CD4-positive, alpha-beta T cell (primary cell): ENCODE measurements at places on chromosomes 12 and 14.

DNA sequence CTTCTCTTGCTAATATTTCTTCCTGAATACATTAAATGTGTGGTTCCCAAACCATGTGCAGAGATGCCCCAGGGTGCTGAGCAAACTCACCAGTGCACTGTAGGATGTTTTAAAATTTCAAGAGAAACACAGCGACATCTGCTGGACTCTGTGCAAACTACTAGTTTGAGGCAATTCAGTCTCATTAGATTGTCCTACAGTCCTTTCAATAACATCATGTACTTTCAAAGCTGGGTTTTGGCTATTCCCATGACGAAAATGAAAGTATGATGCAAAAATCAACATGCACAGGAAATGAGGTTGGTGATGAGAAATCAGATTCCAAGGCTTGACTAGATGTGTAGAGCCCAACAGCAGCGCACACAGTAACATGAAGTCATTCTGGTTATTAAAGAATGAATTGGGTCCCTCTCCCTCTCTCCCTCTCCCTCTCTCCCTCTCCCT lies 66.3 kb downstream of the CLIP1 start:
- peak; percentile 42 for DNase-seq

DNA sequence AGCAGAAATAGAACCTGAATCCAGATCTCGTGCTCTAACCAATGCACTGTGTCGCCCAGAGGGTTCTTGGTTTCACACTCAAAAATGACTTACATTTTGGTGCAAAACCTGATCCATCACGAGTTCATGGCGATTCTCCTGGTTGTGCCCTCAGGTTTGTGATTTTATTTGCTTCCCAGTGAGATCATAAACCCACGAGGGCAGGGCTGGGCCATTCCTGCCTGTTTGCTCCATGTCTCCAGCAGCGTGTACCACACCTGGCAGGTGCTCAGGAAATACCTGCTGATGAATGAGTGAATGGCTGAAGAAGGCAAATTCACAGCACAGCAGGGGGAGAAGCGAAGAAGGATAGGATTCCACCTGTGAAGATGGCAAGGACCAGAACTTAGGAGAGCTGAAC lies 9.4 kb downstream of the ACACB start:
- DNase-seq: no peak

DNA sequence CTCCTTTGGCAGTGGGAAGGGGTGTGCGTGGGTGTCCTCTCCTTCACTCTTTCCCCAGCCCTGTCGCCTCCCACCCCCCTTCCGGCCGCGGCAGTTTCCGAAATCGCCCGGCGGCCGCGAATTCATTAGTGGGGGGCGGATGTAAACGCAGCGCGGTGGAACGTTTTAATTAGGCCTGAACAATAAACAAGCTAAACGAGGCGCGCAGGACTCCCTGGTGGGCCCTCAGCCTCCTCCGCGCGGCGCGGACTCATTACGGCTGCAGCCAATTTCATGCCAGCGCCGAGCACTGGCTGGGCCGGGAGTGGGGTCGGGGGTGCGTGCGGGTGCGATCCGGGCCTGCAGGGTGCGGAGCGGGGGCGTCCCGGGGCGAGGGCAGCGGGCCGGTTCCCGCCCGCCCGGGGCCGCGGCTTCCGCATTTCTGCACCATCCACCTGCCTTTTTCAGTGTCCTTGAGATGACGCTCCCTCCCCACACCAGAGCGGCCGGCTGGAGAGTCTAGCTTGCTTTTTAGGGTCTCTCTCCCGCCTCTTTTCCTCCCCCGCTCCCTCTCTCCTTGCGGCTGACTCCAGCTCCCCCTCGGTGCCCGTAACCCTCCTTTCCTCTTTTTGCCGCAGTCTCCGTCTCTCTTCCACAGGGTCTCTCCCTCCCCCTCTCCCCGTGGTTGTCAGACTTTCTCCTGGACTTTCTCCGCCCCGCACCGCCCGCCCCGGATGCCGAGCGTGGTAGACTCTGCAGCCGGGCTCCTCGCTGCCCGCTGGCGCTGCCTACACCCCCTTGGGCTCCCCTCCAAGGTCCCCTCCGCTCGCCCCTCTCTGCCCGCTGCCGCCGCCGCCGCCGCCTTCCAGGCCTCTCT lies at the start of gene CISTR:
TSS of gene CISTR (minus strand) at position 644 of the 856 bp plus-strand sequence.
- DNase-seq: peak; percentile 24

DNA sequence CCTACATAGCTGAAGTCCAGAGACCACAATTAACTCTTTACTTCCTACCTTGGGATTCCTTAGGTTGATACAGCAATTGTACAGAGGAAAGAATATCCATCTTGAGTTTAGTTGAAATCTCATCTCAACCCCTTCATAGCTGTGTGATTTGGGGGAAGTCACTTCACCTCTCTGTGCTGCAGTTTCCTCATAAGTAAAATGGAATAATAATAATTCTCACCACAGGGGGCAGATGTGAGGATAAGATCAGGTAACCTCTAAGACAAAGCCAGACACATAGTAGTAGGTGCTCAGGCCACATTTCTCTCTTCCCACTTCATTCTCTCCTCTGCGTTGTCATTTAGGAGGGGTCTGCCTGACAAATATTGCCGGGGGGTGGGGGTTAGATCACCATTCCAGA lies 6.7 kb downstream of the FOXN4 start:
- DNase-seq: no peak

DNA sequence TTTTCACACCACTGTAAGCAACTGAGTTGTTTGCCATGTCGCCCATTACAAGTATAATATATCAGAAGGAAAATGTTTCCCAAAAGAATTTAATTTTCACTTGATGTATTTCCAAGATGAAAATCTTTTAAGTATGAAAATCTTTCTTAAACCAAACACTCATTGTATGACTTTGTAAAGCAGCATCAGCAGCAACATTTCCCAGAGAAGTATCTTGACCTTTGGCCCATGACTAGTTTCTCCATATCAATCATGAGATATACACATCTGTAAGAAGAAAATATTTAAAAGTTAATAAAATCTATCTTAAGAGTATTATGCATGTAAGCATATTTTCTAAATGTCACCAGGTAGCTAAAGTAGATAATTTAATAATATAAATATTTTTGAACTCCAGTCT lies 52.8 kb downstream of the ATP2B1 start:
- DNase-seq: no peak

DNA sequence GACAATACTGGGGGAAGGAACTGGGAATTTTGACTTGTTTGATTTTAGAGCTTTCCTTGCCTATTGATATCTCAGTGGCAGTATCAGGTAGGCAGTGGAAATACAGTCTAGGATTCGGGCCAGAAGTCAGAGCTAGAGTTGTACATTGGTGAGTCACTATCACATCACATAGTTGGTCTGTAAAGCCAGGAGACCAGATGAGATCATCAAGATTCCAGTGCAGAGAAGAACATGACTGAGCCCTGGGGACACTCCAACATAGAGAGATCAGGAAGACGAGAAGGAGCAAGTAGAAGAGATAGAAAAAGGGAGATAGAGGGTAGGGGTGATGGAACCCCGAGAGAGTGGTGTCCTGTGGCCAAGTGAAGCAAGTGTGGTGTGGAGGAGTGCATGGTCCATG lies 46.6 kb upstream of the NR1H4 start:
- no peak for DNase-seq

DNA sequence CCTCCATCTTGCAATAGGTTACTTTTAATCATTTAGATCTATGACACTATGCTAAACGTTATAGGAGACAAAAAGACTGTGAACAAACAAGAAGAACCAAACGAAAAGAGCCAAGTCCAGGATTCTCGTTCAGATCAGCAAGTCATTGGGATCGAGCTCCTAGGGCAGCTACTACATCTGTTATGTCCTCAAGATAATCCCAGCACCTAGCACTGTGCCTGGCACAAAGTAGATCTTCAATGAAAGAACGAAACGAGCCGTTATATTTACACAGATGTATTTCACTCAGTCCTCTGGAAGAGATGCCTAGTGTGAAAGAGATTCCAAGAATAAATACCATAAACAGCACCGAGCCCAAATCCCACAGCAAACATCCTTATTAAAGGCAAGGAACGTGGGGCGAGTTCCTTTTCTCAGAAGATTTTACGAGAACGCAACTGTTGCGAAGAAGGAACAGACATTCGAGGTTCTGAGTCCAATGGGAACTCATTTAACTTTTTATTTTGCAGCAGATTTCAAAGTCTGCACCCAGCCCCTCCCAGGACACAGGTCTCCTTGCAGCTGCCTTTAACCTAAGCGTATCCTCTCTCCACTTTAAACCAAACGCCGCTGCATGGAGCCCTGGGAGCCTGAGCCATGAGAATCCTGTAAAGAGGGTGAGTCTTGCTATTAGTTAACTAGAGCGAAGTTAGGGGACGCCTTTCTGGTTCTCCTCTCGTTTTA lies 544 bp upstream of the TDP1 start:
- no peak for DNase-seq

GRCh38 chr12:14315501-14315900 lies 50.0 kb upstream of the ATF7IP start:
- DNase-seq: no peak

DNA sequence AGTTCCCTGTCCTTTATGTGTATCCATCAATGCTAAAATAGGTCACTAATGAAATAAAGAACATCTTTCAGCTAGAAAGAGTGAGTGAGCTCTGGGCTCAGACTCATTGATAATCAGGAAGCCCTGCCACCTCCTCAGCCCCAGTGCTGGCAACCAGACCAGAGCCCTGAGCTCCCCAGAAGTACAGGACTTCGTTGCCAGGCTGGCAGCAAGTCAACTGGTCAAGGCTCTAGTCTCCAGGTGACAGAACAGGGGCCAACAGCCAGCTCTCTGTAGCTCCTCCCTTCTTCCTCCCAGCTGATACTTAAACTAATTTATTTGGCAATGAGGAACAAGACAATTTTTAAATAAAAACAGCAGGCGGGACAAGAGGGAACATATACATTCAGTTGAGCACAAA lies 145.3 kb downstream of the EGLN3 start:
- DNase-seq: no peak

GRCh38 chr12:95516757-95517156 lies 34.5 kb downstream of the USP44 start:
- no peak for DNase-seq

DNA sequence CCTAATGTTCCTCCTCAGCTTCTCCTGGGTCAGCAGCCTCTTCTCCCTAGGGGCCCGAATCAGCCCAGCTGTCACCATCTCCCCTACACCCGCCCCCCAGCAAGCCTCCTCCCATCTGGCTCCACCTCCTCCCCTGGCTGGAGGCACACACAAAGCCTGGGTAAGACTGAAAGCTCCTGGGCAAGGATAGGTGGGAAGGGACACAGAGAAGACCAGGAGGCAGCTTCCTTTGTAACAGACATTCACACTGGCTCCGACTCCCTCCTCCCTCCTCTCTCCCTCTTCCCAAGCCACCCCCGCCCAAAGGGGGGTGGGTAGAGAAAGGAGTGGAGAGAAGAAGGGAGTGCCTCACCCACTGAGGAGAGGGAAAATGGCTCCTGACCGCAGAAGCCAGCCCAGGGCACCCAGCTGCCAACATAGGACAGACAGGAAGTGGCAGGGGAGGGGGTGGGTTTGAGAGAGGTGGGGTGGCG lies 4.0 kb downstream of the CHD4 start:
- peak; percentile 38 for DNase-seq

DNA sequence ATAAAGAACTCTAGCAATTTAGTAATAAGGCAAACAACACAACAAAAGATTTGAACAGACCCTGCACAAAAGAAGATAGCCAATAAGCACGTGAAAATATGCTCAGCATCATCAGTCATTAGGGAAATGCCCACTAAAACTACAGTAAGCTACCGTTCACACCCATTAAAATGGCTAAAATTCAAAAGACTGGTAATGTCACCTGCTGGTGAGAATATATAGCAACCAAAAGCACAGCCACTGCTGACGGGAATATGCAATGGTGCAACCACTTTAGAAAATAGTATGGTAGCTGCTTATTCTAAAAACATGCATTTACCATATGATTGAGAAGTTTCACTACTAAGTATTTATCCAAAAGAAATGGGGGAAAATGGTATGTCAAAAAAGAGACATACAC lies 74.9 kb downstream of the DPF3 start:
- DNase-seq: no peak

- DNase-seq: no peak
These were observed 103.6 kb upstream of the CCND2 start for GRCh38 chr12:4169959-4170358.

DNA sequence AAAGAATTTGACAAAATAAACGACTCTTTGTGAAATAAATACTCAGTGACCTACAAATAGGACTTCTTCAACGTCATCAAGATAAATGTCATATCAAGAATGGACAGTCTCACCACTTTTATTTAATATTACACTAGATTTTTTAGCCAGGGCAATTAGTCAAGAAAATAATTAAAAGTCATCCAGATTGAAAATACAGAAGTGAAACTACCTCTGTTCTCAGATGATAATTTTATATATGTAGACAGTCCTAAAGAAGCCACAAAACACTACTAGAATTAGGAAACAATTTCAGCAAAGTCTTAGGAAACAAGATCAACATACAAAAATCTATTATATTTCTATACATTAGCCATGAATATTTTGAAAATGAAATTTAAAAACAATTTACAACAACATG lies 689.6 kb upstream of the SEL1L start:
- no peak for DNase-seq

- DNase-seq: no peak
These were observed 298.4 kb downstream of the TRHDE start for GRCh38 chr12:72570601-72571000.

GRCh38 chr14:103008768-103009357 lies 48.5 kb downstream of the CDC42BPB start:
- DNase-seq: no peak

- no peak for DNase-seq
These were observed 370.9 kb downstream of the TMEM132D start for GRCh38 chr12:129532707-129533499.

GRCh38 chr14:73342670-73343069 lies 105.4 kb downstream of the PAPLN start:
- no peak for DNase-seq

- no peak for DNase-seq
These were observed 1133.9 kb downstream of the AACS start for GRCh38 chr12:126198966-126199692.

DNA sequence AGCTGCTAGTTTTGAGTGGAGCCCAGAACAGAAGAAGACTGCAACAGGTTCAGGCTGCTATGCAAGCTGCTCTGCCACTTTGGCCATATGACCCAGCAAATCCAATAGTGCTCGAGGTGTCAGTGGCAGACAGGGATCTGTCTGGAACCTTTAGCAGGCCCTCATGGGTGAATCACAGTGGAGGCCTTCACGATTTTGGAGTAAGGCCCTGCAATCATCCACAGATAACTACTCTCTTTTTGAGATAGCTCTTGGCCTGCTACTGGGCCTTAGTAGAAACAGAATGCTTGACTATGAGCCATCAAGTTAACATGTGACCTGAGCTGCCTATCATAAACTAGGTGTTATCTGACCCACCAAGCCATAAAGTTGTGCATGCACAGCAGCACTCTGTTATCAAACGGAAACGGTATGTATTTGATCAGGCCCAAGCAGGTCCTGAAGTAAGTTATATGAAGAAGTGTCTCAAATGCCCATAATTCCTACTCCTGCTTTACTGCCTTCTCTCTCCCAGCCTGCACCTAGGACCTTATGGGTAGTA lies 116.9 kb upstream of the CCDC196 start:
- DNase-seq: no peak
